Activated naive CD4-positive, alpha-beta T cell treated with anti-CD3 and anti-CD28 coated beads for 36 hours (primary cell): ENCODE measurements at places on chromosomes 4 and X. TPM values are rescaled to one million over a fixed set of nuclear protein-coding genes. Genes with fewer than 3 reads are reported as not detected.

DNA sequence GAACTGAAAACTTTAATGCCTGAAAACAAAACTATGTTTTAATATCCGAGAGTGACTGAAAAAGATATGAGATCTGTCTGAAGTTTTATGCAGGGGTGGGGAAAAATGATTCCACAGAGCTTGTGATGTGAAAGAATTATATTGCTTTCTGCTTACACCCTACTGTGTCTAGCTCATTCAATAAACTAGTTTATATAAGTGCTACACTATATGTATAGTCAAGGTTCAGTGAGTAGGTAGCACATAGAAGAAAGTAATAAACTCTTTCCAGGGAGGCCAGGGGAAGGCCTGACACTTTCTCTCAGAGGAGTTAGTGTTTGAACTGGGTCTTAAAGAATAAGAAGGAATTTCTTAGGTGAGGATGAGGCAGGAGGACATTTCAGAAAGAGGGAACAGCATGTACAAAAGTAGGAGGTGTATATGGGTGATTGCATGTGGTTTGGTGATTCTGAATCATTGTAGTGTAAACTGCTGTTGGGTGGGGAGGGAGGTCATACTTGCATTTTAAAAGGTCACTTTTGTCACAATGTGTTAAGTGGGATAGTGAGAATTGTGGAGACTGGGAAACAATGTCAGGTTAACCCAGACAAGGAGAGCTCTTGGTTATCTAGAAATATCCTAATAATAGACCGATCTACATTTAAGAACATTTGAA is 25.1 kb upstream of the TEX13D start:
- no peak for DNase-seq
- peaks cover 14% of the 10 kb centered on the region for H3K4me1 ChIP-seq
- no peak overlapping the region for H3K4me3 ChIP-seq
- H3K27ac ChIP-seq = no peak overlapping the region
- H3K27me3 ChIP-seq = no peaks in the 10 kb centered on the region

DNA sequence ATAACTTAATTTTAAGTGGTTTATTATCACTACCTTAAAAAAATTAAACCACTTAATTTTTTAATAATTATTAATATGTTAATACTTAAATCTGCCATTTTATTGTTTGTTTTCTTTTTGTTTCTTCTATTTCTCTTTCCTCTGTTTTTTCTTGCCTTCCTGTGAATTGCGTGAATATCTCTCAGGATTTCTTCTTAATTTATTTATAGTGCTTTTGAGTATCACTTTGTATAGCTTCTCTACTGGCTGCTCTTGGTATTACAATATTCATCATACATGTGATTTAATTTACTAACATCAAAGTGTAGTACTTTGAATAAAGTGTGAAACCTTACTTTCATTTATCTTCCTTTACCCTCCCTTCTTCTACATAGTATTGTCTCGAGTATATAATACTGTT is 349.5 kb upstream of the CPXCR1 start:
- DNase-seq = no peak
- H3K27ac ChIP-seq = no peak overlapping the region
- no peak overlapping the region for H3K4me3 ChIP-seq
- H3K36me3 ChIP-seq = no peaks in the 10 kb centered on the region
- no peaks in the 10 kb centered on the region for H3K27me3 ChIP-seq

- H3K27ac ChIP-seq = peak overlapping the region; percentile 80
- H3K27me3 ChIP-seq = no peaks in the 10 kb centered on the region
These were observed 11.8 kb downstream of the ZNF182 start for GRCh38 chrX:47992095-47992380.

DNA sequence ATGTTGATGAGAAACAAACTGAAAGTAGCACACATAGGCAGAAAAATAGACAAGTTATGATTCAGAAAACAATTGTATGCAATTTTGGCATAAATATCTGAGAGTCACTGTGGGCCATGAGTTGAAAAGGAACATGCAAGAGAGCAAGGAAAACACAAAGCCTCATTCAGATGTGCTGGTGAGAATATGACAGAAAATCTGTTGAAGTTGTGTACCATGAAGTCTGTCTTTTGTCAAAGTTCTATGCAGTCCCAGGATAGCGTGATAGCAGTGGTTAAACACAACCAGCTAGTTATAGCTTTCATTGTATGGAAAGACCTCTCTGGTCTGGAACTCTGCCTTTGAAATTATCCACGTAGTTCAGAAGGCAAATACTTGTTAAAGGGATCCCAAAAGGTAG is 53.0 kb downstream of the TMEM154 start:
- H3K4me1 ChIP-seq = no peaks in the 10 kb centered on the region
- no peaks in the 10 kb centered on the region for H3K27me3 ChIP-seq
- no peak for DNase-seq
- no peak overlapping the region for H3K4me3 ChIP-seq
- H3K36me3 ChIP-seq = peaks cover 3% of the 10 kb centered on the region

The VCX2 gene
- total RNA-seq = not detected

DNA sequence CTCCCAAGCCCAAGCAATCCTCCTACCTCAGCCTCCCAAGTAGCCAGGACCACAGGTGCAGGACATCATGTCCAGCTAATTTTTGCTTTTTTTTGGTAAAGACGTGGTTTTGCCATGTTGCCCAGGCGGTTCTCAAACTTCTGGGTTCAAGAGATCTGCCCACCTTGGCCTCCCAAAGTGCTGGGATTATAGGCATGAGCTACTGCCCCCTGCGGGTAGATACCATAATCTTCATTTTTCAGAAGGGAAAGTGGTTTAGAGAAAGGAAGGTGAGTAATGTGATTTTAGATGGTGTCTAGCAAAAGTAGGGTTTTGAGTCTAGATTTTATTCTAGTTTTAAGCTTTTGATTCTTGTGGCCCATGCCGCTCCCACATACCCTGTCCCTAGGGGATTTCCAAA is 205.3 kb upstream of the CLNK start:
- DNase-seq = no peak
- H3K27ac ChIP-seq = no peak overlapping the region
- peaks cover 10% of the 10 kb centered on the region for H3K27me3 ChIP-seq
- H3K4me3 ChIP-seq = no peak overlapping the region

The GAGE12J gene
- total RNA-seq = not detected

GRCh38 chr4:39255871-39256270 is 73.5 kb downstream of the WDR19 start:
- H3K36me3 ChIP-seq = peaks cover 2% of the 10 kb centered on the region
- H3K27me3 ChIP-seq = no peaks in the 10 kb centered on the region
- H3K27ac ChIP-seq = no peak overlapping the region
- H3K4me3 ChIP-seq = no peak overlapping the region
- H3K4me1 ChIP-seq = no peaks in the 10 kb centered on the region
